ENCODE measurements at places on chromosomes 1 and 21.

GRCh38 chr1:145979746-145980456 is 15.4 kb downstream of the POLR3GL start:
- DNase-seq: no peak

DNA sequence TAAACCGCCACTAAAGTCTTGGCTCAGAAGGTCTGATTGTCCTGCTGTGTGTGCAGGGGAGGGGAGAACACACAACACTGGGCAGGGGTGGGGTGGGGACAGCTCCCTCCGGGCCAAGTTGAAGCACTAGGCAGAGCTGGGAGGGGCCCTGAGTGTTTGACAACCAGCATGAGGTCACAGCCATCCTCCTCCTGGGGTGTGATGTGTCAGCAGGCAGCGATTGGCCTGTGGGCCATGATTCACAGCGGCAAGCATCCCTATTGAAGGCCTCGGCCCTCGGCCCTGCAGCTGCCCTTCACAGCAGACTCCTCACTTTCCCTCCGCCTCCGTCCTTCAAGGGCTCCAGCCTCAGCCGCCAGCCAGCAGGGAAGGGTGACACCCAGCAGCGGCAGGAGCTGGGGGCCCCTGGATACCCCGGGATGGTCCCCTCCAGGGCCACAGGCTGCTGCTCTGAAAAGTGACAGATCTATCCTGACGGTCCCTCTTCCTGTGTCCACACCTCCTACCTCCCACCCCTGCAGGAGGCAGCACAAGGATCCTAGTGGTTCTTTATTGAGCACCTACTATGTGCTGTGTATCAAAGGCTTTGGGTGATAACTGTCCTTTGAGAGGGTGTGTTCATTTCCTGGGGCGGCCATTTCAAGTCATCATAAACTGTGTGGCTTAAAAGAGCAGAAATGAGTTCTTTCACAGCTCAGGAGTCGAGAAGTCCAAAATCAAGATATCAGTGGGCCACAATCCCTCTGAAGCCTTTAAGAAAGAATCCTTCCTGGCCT is 66.0 kb upstream of the SLC25A33 start:
- DNase-seq: no peak

DNA sequence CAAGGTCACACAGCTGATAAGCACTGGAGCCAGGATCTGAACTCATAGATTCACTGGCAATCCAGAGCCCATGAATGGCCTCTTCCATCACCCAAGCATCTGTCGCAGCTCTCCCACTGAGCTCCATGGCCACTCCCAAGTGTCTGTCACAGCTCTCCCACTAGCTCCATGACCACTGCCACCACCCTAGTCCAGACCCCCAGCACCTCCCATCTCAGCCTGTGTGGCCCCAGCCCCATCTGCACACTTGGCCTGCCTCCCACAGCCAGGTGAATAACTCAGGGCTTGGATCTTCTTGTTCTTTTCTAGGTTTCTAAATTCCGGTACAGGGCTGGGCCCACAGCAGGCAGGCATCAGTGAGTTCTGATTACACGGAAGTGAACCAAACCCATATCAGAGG is 76.0 kb downstream of the GLIS1 start:
- no peak for DNase-seq

DNA sequence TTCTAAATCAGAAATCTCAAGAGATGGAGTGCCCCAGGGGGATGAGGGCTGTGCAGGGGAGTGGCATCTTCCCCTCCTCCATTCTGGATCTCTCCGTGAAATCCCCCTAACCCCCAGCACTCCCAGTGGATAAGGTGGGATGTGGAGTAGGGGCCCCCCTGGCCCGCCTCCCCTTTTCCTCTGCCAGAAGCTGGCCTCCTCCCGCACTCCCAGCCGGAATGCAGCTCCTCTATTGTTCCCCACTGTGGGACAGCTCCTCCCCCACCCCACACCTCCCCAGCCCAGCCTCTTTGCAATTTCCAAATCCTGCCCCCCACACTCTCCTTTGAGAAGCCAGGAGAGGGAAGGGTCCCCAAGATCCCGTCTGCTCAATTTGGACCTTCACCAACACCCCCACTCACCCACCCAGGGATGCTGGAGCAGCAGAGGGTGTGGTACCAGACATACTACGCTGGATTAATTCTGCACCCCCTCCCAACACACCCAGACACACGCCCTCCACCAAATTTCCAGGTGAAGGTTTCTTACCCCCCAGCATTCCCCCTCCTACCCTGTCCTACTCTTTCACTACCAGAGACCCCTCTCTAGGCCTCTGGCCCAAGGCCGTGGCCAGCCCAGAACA is 1.9 kb downstream of the MEX3A start:
- no peak for DNase-seq

GRCh38 chr21:40625991-40626390 is 221.0 kb downstream of the DSCAM start:
- DNase-seq: no peak

DNA sequence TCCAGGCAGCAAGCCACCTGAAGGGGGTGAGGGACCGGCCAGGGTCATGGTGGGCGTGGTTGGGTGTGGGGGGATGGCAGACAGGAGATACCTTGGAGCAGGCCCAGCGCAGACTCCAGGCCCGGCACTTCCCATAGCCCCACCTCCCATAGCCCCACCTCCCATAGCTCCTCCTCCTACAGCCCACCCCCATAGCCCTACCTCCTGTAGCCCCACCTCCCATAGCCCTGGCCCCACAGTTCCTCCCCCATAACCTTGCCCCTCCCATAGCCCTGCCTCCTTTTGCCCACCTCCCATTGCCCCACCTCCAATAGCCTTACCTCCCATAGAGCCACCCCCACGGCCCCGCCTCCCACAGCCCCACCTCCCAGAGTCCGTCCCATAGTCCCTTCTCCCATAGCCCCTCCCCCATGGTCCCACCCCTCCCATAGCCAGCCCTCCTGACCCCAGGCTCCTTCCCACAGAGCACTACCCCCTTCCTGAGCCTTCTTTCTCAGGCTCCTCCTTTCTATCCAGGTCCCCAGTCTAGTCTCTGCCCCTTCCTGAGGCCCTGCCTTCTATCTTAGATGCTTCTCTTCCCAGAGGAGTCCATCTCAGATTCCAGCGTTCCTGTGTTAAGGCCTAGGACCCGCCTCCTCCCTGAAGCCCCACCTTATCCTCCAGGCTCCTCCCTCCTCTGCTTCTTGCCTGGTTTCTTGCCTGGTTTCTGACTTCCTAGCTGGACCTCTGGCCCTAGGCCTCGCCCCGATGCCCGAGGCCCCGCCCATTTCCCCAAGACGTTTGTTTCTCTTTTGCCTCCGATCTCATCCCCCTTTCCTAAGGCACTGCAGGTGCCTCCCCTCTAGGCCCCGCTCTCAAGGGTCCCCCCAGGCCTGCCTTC is 46.8 kb downstream of the PTPRU start:
- DNase-seq: no peak

DNA sequence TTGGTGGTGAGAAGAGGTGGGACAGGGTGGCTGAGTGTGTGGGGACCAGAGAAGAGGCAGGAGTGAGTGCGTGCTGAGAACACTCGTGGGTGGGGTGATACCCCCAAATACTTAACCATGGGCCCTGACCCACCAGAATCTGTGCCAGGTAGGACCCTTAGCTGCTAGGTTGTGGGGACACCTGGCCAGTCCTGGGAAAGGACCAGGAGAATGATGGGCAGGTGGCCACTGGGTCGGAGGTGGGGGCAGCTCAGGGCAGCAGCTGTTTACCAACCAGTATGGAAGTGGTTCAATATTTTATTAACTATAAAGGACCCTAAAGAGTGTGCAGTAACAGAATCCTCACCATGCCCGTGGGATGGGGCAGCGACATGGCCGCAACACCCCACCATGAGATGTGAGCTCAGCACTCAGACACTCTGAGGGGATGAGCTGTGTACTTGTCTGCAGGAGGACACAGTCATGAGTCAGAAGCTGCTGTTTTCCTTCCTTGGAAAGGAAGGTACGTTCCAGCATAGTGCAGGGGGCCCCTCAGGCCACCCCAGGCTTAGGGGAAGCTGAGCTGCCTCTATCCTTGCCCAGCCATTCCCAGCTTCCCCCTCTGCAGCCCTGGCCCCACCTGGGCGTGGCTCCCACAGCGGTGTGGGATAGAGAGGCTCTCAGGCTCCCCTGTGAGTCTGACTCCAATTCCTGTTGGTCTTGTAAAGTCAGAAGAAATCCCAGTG is 25.4 kb downstream of the TEX35 start:
- DNase-seq: no peak

- DNase-seq: no peak
Observed at GRCh38 chr21:28068455-28069358, 924.0 kb downstream of the LTN1 start.

GRCh38 chr1:210949039-210949438 is 184.9 kb downstream of the KCNH1 start:
- no peak for DNase-seq

- DNase-seq: no peak
Observed at GRCh38 chr1:242854466-242854865, 330.0 kb upstream of the PLD5 start.

DNA sequence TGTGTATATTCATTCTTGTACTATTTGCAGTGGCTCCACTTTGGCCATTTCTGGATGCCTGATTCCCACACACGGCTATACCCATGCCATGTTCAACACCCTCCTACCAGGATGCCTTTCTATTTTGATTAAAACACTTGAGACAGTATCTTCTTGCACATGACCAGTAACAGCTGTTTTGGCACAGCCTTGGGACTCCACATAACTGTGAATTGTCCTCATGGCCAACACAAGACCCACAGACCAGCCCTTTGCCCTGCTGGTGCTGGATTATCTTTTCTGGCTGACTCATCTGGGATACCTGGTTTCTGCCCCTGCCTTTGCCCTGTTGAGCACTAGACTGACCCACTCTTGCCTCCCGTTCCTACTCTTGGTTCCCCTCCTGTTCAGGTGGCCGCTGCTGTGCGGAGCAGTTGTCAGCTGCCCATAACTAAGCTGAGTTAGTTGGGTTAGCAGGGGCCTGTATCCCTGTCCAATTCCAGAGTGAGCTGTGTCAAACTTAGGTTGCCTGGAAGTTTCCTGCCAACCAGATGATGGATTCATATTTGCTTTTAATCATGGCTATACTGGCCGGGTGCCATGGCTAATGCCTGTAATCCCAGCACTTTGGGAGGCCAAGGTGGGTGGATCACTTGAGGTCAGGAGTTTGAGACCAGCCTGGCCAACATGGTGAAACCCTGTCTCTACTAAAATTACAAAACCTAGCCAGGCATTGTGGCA is 10.8 kb upstream of the EYA3 start:
- DNase-seq: no peak

- DNase-seq: no peak
Observed at GRCh38 chr1:53593758-53594380, 134.7 kb downstream of the DMRTB1 start.

DNA sequence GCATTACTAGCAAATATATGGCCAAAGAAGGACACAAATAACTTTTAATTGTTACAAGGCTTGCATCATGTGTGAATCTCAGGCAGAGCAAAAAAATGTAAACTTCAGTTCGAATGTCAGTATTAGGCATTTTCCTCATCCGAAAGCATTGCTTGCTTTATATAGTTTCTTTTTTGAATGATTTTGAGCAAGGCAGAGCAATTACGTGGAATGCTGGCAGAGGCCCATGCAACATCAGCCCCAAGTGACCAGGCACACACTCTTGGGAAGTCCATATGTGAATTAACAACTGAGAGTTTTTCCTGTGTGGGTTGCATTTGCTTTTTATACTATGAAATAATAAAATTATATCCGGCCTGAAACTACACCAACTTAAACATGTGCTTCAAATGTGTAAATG is 274.8 kb downstream of the PTPRC start:
- no peak for DNase-seq

GRCh38 chr1:67599085-67599484 is 85.9 kb upstream of the GADD45A start:
- no peak for DNase-seq

DNA sequence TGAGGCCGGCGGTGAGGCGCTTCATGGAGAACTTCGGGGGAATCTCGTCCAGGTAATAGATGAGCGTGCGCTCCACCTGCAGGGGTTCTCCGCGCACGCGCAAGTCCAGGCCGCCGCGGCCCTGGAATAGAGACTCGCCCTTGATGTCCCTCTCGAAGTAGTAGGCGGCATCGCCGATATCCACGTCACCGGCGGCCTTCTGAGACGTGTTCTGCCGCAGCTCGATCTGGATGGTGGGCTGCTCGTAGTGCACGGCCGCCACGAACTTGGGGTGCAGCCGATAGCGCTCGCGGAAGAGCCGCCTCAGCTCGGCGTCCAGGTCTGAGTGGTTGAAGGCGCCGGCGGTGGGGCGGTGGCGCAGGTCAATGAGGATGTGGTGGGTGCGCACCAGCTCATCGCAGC is 726 bp downstream of the TACSTD2 start:
- no peak for DNase-seq

- DNase-seq: no peak
Observed at GRCh38 chr1:150006881-150007421, 3.6 kb downstream of the OTUD7B start.

GRCh38 chr1:116256875-116257274 is 116.2 kb upstream of the ATP1A1 start:
- DNase-seq: no peak

GRCh38 chr1:63827411-63828321 is 53.8 kb downstream of the ROR1 start:
- DNase-seq: no peak

- DNase-seq: no peak
Observed at GRCh38 chr1:87197156-87197555, 131.5 kb upstream of the LMO4 start.

DNA sequence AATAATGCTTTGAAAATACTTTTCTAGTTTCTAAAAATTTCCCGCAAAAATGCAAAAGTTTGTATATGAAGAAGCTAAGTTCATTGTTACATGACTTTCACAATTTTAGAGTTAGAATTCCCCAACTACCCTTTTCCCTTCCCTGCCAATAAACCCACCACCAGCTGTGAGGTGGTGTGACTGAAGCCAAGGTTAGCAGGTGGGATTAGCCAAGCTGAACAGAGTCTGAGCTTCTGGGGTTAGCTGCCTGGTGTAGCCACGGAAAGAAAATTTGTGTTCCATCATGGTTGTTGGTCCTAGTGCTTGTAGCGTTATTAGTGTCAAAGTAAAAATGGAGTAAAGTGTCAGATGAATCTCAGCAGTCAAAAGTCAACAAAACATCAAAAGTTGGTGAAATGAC is 110.9 kb downstream of the ASTN1 start:
- DNase-seq: no peak
